ENCODE measurements at places on chromosomes 16 and 17.

DNA sequence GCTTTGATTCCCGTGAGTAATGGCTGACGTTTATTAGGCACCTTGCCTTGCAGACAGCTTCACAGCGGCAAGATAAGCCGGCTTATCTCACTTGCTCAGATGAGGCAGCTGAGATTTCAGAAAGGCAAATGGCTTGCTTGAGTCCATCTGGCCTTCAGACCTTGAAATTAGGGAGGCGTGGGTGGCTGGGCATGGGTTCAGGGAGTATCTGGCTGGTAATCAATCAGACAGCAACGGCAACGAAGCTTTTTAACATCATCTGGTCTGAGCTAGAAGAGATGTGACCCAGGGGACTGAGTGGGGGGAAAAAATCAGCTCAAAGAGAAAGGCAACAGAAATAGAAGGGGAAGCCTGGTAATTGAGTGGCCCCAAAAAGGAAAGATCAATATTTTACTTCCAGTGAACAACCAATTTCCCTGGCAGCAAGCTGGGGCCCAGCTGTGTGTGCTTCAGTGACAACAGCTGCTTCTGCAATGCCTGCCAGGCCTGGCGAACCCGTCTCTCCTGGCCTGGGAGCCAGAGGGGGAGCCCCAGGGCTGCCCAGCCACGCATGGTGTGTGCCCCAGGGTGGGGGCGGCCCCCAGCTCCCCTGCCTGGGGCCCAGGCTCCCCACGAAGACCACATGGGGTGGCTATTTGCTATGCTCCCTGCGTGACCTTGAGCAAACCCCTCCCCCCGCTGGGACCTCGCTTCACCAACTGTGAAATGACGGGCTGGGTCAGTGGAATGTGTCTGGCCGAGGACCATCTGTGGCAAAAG, 34.0 kb downstream of the RAB11FIP4 start:
- DNase-seq: no peak

DNA sequence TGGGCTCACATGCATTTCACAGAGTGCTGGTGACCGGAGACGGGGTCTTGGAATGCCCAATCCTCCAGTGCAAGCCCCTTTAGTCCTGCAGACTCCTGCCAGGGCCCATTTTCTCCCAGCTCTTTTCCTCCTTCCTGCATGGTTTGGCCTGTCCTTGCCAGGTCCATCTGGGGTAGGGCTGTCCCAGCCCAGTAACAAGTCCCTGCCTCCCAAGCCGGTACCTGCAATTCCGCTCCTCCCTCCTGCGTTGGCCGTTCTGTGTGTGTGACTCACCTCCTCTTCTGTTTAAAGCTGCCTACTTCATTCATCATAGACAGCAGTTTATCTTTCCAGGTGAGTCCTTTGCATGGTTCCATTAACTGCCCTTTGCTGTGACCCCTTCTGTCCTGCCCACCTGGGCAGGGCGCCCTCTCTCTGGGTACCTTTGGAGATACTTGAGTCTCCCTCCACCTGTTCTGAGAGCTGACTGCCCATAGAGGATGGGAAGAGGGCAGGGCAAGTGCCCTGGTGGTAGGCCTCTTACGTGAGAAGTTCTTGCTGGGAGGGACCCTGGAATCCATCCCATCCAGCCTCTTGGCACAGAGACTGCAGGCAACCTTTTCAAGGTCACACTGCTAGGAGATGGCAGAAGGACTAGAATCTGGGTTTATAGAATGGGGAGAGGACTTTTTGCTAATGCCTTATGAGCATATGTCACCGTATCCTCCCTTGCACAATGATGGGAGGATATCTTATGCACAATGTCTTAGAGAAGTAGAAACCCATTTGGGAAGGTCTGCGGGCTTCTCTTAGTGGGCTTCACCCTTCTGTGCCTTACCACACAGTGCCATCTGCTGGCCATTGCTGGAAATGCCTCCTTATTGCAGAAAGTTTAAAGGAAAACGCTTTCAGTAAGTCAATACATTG, 29.7 kb upstream of the LGALS9 start:
- DNase-seq: peak; percentile 80

- DNase-seq: no peak
Observed at GRCh38 chr16:70681382-70682238, 4.2 kb downstream of the MTSS2 start.

DNA sequence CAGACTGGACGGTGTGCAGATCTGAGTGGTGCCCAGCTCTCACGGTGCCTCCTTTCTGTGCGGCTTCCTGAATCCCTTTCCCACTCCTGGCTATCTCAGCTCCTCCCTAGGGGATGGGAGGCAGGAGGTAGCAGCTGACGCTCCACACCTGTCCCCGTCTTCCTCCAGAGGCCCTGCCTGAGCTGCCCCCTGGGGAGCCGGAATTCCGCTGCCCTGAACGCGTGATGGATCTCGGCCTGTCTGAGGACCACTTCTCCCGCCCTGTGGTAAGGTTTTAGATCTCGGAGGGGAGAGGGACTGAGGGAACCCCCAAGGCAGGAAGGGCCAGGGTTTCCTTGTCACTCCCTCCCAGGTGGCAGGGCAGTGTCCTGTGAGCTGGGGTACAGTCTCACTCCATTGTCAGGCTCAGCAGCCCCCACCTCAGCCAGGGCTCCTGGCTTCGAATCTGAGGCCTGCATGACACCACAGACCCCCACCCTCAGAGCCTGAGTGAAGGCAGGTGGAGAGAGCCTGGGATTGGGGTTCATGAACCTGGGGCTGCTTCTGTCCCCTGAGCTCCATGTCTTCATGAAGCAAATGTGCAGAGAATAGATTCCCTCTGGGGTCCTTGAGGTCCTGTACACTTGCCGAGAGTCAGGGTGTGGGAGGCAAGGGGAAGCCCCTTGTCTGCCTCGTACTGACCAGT, 6.6 kb downstream of the DEF8 start:
- DNase-seq: no peak

DNA sequence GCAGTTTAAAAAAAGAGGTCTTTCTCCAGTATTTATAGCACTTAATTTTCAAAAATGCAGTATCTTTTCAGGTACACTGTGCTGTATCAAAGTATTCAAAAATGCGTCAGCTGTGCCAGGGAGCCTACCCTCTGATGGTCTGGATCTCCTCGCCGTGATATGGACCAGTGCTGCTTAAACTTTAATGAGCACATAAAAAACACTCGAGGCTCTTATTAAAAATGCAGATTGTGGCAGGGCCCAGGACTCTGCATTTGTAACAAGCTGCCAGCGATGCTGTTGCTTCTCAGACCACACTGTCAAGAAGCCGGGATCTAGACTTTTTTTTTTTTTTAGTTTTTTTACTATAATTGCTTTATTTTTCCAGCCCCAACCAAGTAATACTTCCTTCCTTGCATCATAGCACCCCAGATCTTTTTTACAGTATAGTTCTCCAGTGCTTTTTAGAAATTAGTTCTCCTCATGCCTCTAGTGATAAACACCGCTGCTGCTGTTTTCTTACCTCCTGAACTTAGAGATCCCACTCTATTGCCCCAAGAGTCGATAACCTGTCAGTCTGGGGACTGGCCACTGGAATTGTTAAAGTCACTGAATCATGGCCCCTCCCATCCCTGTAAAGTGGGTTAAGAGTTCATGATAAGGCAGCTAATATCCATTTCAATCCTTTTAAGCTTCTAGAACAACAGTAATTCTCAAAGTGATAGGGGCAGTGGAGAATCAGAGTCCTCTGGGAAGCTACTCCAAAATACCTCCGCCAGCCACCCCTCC, 1.6 kb upstream of the SMARCD2 start:
- DNase-seq: no peak

DNA sequence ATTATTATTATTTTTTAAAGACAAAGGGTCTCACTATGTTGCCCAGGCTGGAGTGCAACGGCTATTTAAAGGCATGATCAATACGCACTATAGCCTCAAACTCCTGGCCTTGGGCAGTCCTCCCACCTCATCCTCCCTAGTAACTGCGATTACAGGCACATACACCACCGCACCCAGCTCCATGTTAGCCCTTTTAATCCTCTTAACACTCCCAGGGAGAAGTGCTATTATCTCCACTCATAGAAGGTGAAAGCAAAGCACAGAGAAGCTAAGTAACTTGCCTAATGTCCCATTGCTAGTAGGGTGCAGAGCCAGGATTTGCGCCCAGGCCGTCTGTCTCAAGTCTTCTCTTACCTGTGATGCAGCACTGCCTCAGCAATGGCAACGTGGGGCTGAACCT, 5.0 kb downstream of the HAS3 start:
- no peak for DNase-seq

GRCh38 chr17:74474043-74474792, 7.8 kb downstream of the CD300A start:
- peak; percentile 42 for DNase-seq

DNA sequence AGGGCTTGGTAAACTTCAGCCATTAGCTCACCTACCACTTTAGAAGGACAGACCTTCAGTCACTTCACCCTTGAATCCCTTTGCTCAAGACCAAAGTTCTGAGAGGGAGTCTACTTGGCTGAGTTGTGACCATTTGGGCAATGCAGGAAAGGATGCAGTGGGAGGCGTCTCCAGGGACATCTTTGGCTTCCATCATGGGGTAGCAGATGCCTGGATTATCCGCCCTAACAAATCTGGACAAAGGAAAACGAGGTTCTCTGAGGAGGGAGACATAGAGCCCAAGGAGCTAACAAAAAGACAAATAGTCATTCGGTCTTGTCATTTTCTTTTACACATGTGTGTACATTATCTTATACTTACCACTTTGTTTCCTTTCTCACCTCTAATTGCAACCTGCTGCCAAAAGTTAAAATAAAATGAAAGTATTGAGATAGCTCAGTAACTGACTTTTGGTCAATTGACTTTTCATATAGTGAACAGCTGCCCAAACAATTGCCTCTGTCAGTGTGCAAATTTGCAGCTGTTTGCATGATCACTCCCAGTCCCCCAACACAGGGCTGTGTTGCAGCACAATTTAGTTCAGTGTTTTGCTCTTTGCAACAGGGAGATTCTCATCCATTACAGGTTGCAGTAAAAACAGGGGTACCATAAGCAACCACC, 108.9 kb upstream of the EEF2KMT start:
- no peak for DNase-seq

GRCh38 chr17:79965806-79966205, 69.9 kb downstream of the TBC1D16 start:
- no peak for DNase-seq

DNA sequence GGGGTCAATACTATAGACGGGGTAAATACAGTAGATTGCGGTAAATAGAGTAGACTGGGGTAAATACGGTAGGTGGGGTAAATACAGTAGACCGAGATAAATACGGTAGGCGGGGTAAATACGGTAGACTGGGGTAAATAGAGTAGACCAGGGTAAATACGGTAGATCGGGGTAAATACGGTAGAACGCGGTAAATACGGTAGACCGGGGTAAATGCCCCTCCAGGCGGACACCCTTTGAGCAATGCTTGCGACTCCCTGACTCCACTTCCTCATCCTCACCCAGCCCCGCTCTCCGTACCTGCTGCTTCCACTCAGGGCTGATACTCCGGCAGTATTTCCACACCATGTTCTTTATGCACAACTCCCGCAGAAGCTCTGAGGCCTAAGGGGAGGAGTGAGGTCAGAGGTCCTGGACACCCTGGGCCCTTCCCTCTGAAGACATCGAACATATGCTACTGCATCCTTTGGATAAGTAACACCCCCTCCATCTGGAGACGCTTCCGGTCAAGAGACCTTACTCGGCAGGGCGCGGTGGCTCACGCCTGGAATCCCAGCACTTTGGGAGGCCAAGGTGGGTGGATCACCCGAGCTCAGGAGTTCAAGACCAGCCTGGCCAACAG, 13.3 kb upstream of the CRK start:
- DNase-seq: no peak

DNA sequence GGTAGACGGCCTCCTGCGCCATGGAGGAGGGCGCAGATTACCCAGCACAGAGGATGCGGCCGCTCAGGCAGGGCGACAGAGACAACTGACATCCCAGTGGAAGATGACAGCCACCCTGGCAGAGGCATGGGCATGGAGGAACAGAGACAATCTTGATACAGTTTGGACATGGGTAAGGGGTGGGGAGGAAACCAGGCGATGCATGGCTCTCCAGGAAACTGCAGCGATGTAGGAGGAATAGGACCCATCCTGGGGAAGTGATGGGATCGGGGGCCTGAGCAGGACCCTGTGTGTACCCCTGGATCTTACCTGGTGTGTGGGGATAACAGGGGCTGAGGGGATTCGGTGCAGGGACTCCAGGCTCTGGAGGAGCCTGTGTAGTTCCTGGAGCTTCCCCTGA, 4.6 kb downstream of the OSBPL7 start:
- no peak for DNase-seq

- DNase-seq: no peak
Observed at GRCh38 chr16:85619101-85619891, 6.2 kb downstream of the GSE1 start.

- no peak for DNase-seq
Observed at GRCh38 chr16:50580180-50580798, 32.1 kb downstream of the NKD1 start.

DNA sequence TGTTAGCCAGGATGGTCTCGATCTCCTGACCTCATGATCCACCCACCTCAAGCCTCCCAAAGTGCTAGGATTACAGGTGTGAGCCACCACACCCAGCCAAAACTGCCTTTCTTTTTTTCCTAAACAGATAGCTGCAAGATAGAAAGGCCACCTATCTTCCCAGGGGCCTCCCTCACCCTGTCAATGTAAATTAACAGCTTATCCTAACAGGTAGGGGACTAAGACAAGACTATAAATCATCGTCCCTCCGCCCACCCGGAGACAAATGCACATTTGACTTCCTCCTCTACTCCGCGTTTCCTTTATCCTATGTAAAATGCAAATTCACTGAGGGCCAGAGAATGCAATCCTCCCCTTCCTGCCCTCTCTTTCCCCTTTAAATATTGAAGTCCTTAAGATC, 71.4 kb downstream of the MARF1 start:
- DNase-seq: no peak

DNA sequence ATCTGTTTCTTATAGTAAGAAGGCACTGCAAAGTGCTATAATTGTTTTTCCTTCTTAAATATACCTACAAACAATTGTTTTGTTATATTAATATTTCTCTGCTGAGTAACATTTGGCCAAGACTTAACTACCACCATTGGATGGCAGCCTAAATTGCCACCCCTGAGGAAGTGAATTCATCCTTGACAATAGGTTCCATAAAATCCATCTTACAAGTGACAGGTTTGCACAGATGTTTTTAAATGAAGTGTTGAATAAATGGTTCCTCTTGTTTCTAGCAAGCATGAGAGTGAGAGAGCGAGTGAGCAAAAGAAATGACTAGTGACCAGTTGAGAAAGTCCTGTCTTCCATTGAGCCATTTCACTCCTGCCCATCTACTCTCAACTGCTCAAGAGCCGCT, 8.3 kb upstream of the MPHOSPH6 start:
- DNase-seq: no peak

DNA sequence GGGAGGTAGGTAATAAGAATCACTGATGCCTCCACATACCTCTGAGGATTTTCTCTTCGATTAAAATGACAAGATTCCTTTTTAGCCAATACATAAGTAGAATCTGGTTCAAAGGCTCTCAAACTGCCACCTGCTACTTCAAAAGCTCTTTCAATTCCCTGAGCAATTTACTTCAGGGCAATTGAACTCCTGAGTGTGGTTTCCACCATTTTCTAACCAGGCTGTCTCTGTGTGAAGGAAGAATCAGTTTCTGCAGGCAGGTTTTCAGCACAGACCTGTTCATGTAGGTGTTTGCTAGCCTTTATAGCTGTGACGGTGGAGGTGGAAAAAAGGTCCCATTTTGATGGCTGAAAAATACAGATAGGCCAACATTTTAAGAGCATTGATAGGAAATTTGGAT, 18.2 kb upstream of the HS3ST3B1 start:
- no peak for DNase-seq

- DNase-seq: no peak
Observed at GRCh38 chr17:50062293-50063243, 6.7 kb downstream of the ITGA3 start.

GRCh38 chr17:8869114-8869815, 1.8 kb upstream of the PIK3R6 start:
- DNase-seq: no peak
